ENCODE measurements at places on chromosomes 2 and 18. TPM values are rescaled to one million over a fixed set of nuclear protein-coding genes. Genes with fewer than 3 reads are reported as not detected.

Gene RAB6C
- total RNA-seq = not detected

Gene ZNF385B
- 2.2 TPM for total RNA-seq

Gene DSC2
- total RNA-seq = 3.3 TPM

Gene SPEG
- total RNA-seq = 181 TPM

Gene METTL8
- total RNA-seq = 37.9 TPM

Gene AGXT
- not detected for total RNA-seq

Gene LONRF2
- total RNA-seq = 14.6 TPM

Gene MC4R
- not detected for total RNA-seq

Gene RBBP8
- 22.7 TPM for total RNA-seq

Gene VWA3B
- 0.55 TPM for total RNA-seq

- H3K4me3 ChIP-seq = peak overlapping the region; percentile 71
- H3K27ac ChIP-seq = peak overlapping the region; percentile 99
- DNase-seq = peak; percentile 87
- peaks cover 33% of the 10 kb centered on the region for H3K4me1 ChIP-seq
These were observed 522 bp upstream of the ZNF407 start for GRCh38 chr18:74597034-74597661.

- H3K36me3 ChIP-seq = no peaks in the 10 kb centered on the region
- no peaks in the 10 kb centered on the region for H3K27me3 ChIP-seq
- DNase-seq = no peak
- H3K4me3 ChIP-seq = no peak overlapping the region
- H3K4me1 ChIP-seq = no peaks in the 10 kb centered on the region
- no peak overlapping the region for H3K27ac ChIP-seq
These were observed 1303.7 kb downstream of the DPP10 start for GRCh38 chr2:115746151-115746550.

DNA sequence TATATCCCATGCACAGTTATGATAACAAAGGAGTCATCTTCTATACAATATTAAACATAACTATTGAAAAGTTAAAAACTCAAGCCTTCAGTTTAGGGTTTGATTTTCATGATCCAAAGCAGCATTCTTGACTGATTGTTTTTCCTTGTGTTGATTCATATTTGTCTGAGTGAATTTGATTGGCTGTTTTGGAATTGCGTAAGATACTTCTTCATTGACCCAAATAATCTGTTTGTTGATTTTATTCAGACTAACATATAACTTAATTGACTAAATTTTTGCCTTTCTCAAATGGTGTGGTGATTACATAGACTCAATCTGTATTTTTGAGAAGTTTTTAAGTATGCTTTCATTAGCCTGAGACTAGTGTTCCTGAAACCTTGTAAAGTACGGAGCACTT lies 305.7 kb upstream of the TNP1 start:
- H3K4me3 ChIP-seq = no peak overlapping the region
- no peaks in the 10 kb centered on the region for H3K36me3 ChIP-seq
- H3K4me1 ChIP-seq = peaks cover 26% of the 10 kb centered on the region
- no peak overlapping the region for H3K27ac ChIP-seq
- DNase-seq = no peak

DNA sequence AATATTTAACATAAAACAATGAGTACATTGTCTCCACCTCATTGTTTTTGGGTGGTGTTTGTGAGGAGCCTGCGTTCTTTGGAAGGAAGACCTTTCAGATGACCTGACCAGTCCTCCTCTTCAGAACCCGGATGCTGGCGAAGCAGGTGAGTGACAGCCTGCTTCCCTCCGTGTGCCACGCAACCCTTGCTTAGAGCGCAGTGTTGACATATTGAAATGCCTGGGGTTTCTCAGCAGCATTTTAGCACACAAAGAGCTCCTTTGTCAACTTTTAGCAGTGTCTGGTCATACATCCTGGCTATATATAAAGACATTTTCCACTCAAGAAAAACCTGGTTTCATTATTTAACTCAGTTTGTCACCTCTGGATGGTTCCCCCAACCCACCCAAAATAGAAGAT lies 335.7 kb upstream of the POU3F3 start:
- H3K36me3 ChIP-seq = no peaks in the 10 kb centered on the region
- no peak overlapping the region for H3K4me3 ChIP-seq
- H3K27me3 ChIP-seq = no peaks in the 10 kb centered on the region
- no peak for DNase-seq
- H3K27ac ChIP-seq = no peak overlapping the region
- H3K4me1 ChIP-seq = no peaks in the 10 kb centered on the region

DNA sequence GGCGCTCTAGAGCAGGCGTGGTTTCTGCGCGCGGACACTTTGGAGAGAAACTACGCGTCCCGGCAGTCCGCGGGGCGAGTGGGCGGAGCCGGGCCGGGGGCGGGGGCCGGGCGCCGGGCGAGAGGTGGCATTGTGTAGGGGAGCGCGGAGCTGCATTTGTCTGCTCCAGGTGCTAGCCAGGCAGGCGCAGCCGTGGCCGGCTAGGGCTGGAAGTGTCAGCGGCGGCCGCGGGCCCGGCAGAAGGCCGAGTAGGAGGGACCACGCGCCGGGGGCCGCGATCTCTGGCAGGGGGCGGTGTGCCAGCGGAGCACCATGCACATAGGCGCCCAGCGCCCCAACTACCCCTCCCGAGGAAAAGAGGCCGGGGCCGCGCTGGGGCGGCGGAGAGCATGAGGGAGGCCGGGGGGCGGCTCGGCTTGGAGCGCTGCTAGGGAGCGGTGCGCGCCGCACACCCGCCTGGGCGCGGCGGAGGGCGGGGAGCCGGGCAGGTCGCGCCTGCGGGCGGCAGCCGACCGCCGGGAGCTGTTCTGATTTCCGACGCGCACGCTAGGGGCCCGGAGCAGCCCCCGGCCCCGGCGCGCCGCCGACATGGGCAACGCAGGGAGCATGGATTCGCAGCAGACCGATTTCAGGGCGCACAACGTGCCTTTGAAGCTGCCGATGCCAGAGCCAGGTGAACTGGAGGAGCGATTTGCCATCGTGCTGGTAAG lies at the start of gene FMNL2:
FMNL2 (plus strand) TSS at position 159 of the 710 bp plus-strand sequence.
- H3K36me3 ChIP-seq = no peaks in the 10 kb centered on the region
- peaks cover 21% of the 10 kb centered on the region for H3K4me1 ChIP-seq

- no peaks in the 10 kb centered on the region for H3K36me3 ChIP-seq
- no peak overlapping the region for H3K27ac ChIP-seq
- H3K4me3 ChIP-seq = no peak overlapping the region
- no peak for DNase-seq
- H3K27me3 ChIP-seq = no peaks in the 10 kb centered on the region
- no peaks in the 10 kb centered on the region for H3K4me1 ChIP-seq
These were observed 382.9 kb downstream of the DSEL start for GRCh38 chr18:67133669-67134068.

GRCh38 chr2:106316915-106317314 lies 122.8 kb upstream of the UXS1 start:
- no peaks in the 10 kb centered on the region for H3K36me3 ChIP-seq
- H3K4me3 ChIP-seq = no peak overlapping the region
- no peaks in the 10 kb centered on the region for H3K27me3 ChIP-seq
- no peak overlapping the region for H3K27ac ChIP-seq

DNA sequence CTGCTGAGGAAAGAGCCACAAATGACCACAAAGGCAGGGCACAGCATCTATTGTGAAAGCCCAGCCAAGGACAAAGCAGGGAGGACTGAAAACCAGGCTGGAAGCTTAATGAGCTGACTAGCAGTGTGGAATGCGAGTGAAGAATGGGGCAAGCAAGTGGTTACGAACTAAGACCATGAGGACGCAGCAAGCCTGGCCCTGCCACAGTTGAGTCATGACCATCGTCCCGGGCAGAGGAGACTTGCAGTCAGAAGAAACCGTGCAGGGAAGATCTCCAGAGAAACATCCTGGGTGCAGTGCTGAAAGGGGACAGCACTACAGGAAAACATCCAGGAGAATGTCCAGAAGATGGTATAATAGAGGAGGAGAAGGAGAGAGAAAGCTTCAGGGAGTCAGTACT lies 120.5 kb upstream of the GYPC start:
- no peak for DNase-seq
- no peaks in the 10 kb centered on the region for H3K27me3 ChIP-seq
- no peak overlapping the region for H3K4me3 ChIP-seq
- no peaks in the 10 kb centered on the region for H3K36me3 ChIP-seq

GRCh38 chr2:6524691-6525474 lies 340.8 kb downstream of the CMPK2 start:
- H3K27ac ChIP-seq = no peak overlapping the region
- no peaks in the 10 kb centered on the region for H3K36me3 ChIP-seq
- no peak overlapping the region for H3K4me3 ChIP-seq
- no peaks in the 10 kb centered on the region for H3K4me1 ChIP-seq

- no peak overlapping the region for H3K27ac ChIP-seq
- H3K36me3 ChIP-seq = no peaks in the 10 kb centered on the region
- no peaks in the 10 kb centered on the region for H3K27me3 ChIP-seq
- no peak overlapping the region for H3K4me3 ChIP-seq
- DNase-seq = no peak
- H3K4me1 ChIP-seq = no peaks in the 10 kb centered on the region
These were observed 521.9 kb upstream of the CELF4 start for GRCh38 chr18:38087538-38087937.

- H3K27me3 ChIP-seq = no peaks in the 10 kb centered on the region
- no peaks in the 10 kb centered on the region for H3K36me3 ChIP-seq
- H3K27ac ChIP-seq = no peak overlapping the region
- H3K4me1 ChIP-seq = peaks cover 25% of the 10 kb centered on the region
- H3K4me3 ChIP-seq = no peak overlapping the region
These were observed 682.7 kb upstream of the RAB6C start for GRCh38 chr2:129296806-129297205.

DNA sequence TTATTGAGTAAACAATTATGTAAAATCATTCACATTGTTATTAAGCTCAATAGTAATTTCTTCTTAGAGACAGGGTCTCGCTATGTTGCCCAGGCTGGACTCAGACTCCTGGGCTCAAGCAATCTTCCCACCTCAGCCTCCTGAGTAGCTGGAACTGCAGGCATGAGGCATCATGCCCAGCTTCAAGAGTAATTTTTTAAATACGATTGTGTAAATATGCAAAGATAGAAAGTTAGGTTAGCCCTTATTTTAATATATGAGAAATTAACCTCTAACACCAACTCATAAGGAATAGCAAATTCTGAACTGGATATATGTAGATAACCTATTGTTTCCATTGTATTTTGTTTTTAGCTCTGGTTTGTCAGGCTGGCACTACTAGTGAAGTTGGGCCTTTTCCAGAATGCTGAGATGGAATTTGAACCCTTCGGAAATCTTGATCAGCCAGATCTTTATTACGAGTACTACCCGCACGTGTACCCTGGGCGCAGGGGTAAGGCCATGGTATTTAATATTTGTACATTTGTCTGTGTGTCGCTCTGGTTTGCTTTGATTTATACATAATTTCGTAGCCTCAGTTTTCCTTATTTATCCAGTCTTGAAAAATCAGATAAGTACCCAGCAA lies 44.8 kb downstream of the TRAPPC12 start:
- no peaks in the 10 kb centered on the region for H3K4me1 ChIP-seq
- H3K27ac ChIP-seq = no peak overlapping the region
- no peaks in the 10 kb centered on the region for H3K27me3 ChIP-seq
- H3K36me3 ChIP-seq = peaks cover 7% of the 10 kb centered on the region

DNA sequence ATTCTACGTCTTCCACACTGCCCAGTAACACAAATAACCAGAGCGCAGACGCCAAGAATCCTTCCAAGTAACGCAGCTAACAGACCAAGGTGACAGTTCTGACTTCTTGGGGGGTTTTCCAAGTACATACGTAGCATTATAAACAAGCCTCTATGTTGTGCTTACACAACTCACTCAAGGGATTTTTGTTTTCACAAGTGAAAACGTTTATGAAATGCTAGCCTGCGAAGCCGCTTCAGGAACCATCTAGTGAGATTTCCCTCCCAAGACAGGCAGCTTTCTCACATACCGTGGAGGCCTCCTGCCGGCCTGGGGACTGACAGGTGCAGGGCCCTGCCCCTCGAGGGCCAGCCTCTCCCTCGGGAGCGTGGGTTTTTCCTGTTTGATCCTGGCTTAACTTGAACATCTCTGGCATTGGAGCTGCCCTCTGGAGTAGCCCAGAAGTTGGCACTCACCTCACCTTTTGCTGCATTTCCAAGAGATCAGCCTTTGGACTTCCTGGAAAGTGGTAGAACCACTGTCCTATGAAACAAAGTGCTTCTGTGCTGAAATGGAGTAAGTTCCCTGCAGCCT lies 151.1 kb downstream of the MBP start:
- H3K27me3 ChIP-seq = no peaks in the 10 kb centered on the region
- no peaks in the 10 kb centered on the region for H3K36me3 ChIP-seq
- no peak overlapping the region for H3K27ac ChIP-seq
- no peak for DNase-seq

DNA sequence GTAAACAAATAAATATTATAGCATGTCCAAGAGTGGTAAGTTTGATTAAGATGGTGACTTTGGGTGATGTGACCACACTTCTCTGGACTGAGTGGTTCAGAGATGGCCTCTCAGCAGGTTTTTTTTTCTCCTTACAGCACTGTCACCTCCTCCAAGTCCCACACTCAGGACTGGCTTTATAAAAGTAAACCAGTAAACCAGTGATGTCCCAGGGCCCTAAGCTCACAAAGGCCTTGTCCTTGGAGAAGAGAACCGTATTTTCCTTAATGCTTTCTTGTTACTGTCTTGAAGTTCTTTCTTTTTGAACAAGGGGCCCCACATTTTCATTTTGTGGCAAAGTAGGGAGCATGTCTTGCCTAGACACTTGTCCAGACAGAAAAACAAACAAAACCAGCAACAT lies 274.0 kb downstream of the MYCN start:
- H3K36me3 ChIP-seq = no peaks in the 10 kb centered on the region
- no peaks in the 10 kb centered on the region for H3K27me3 ChIP-seq
- no peak overlapping the region for H3K4me3 ChIP-seq
- H3K4me1 ChIP-seq = no peaks in the 10 kb centered on the region

DNA sequence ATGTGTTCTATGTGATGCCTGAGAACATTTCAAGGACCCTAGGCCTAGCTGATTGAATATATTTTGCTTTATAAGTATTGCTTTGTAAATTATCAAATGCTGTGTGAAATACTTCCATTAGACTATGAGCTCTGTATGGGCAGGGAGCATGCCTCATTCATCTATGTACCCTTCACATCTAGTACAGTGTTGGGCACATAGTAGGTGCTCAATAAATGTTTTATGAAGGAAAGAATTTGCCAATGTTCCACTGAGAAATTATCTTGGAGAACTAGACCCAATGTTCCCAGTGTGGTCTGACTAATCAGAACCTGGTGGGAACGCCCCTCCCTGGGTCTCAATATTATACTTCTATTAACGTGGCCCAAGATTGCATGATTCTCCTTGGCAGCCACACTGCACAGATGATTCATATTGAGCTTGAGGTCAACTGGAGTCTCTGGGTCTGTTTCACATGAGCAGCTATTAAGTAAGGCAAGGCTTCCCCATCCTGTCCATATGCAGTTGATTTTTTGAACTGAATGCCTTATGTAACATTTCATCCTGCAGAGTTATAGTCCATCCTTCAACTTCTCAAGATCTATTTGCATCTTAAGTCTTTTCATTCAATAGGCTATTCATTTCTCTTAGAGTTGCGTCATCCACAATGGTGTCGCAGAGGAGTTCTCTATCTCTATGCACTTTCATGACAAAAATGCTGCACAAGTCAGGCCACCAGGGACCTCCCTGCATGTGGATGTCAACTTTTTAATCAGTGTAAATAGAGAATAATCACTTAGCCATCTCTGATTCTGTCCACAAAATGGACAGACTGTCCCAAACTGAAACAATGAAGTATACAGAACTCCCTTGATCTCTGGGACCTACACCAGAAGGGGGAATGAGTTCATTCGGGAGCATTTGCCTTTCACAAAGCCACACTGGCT lies 257.6 kb downstream of the CYP26B1 start:
- no peaks in the 10 kb centered on the region for H3K36me3 ChIP-seq
- H3K4me1 ChIP-seq = no peaks in the 10 kb centered on the region
- H3K4me3 ChIP-seq = no peak overlapping the region
- no peak for DNase-seq
- no peak overlapping the region for H3K27ac ChIP-seq
